ENCODE measurements at places on chromosomes 11 and 22.
A peak's percentile ranks its signal among the peaks of the same experiment; 100 is the strongest.

- DNase-seq, result peak; percentile 90
These were observed 190.7 kb upstream of the NCAM1 start for GRCh38 chr11:112770487-112770886.

DNA sequence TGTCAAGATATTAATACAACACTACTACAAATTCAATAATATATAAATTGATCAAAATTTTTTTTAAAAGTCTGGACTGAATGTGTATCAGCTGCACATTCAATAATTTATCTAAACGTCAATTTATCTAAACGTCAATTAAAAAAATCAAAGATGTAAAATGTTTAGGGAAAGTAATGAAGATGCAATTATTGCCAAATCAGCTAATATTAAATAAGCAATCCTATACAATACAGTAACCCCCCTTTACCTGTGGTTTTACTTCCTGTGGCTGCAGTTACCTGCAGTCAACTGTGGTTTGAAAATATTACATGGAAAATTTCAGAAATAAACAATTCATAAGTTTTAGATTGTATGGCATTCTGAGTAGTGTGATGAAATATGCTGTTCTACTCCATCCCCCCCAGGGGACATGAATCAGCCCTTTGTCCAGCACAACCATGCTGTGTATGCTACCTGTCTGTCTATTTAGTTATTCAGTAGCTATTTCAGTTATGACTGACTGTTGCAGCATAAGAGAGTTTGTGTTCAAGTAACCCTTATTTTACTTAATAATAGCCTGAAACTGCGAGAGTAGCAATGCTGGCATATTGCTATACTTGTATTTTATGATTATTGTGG lies 72.2 kb downstream of the CWF19L2 start:
- no peak for DNase-seq

- DNase-seq, result no peak
These were observed 3.3 kb downstream of the FAM118B start for GRCh38 chr11:126214841-126215240.

DNA sequence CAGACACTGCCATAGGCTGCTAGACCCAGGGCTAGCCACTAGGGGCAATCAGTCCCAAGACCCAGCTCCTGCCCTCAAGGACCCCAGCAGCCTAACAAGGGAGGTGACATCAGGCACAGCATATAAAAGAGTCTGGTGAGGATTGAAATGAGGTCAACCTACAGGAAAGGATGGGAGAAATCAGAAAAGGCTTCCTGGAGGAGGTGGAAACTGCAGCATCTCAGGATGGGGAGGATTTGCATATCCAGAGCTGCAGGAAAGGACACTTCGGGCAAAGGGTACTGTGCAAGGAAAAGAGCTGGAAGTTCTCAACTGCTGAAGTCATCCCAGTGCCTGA lies 2.9 kb upstream of the ARFGAP2 start:
- no peak for DNase-seq

- DNase-seq, result no peak
These were observed 6.6 kb upstream of the SNX32 start for GRCh38 chr11:65826984-65827735.

DNA sequence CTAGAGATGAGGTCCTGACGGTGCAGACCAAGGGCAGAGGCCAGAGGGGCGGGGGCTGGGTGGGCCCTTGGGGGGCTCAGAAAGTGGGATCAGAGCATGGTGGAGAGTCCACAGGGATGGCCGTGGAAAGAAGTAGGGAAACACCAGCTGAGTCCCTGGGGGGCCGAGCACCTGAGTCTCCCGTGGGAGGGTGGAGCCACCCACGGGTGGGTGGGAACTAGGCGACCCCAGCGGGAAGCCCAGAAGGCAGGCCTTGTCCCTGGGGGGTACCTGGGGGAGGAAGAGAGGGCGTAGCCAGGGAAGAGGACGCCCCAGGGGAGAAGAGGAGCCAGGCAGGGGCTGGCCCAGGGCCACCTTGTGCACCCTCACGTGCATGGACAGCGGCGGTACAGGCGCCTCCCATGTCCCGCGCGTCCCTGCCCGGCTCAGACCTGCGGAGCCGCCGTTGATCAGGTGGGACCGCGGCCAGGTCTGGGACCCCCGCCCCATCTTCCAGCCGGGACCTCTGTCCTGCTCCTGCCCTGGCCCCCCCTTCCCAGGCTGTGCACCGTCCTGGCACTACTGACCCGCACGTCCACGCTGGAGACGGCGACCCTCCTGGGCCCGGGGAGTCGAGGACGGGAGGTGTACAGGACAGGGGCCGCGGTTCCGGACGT lies 10.2 kb downstream of the CRELD2 start:
- DNase-seq, result no peak

DNA sequence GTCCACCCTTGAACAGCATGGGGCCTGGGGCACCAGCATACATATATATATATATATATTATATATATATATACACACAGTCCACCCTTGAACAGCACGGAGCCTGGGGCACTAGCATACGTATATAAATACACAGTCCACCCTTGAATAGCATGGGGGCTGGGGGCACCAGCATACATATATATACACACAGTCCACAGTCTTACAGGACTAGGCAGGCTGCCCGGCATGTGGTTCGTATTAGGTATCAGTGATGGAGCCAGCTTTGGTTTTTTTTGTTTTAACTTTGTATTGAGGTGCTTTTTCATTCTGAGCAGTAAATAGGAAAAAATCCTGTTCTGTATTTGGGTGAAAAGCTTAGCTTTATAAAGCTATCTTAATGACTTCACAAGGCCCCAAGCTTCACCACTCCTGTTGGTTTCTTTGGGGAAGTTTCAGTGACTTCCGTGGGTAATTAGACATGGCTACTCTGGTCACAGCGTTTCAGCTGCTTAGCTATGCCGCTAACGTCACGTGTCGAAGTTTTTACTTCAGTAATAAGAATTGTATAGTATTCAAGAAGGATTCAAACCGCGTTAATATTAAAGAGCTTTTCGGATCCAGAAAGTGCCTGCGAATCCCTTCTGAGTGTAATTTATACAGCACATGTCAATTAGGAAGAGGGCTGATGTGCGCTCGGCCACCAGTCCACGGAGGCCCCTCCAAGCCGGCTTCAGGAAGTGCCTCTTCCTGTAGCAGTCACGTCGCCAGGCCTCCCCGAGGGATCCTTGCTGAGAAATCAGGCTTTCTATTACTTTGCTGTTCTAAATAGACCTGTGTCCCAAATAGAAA lies 179.7 kb downstream of the TBC1D22A start:
- no peak for DNase-seq

DNA sequence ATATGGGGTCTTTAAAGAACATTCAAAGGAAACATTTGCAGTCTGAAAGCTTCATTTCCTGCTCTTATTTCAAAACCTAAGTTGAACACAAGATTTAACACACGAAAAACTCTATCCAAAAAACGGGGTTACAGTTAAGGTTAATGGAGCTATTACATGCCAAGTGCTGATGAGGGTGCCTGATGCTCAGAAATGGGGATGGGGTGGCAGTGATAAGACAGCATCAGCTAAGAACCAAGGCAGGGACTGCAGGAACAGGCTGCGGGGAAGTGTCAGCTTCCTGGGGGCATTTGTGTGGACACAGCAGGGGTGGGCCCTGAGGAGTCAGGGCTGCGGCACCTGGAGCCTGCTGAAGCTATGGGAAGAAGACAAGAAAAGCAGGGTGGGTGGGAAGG lies 12.2 kb downstream of the DGCR2 start:
- DNase-seq, result no peak

- no peak for DNase-seq
These were observed 16.5 kb downstream of the PSMD13 start for GRCh38 chr11:253160-253885.

- no peak for DNase-seq
These were observed 3.6 kb downstream of the RIN1 start for GRCh38 chr11:66332371-66333219.

GRCh38 chr22:49968831-49969661 lies 8.5 kb downstream of the PIM3 start:
- no peak for DNase-seq

- no peak for DNase-seq
These were observed 98.9 kb downstream of the ARHGAP20 start for GRCh38 chr11:110613197-110613918.

- no peak for DNase-seq
These were observed 40.6 kb upstream of the SLC37A2 start for GRCh38 chr11:125022551-125022950.

DNA sequence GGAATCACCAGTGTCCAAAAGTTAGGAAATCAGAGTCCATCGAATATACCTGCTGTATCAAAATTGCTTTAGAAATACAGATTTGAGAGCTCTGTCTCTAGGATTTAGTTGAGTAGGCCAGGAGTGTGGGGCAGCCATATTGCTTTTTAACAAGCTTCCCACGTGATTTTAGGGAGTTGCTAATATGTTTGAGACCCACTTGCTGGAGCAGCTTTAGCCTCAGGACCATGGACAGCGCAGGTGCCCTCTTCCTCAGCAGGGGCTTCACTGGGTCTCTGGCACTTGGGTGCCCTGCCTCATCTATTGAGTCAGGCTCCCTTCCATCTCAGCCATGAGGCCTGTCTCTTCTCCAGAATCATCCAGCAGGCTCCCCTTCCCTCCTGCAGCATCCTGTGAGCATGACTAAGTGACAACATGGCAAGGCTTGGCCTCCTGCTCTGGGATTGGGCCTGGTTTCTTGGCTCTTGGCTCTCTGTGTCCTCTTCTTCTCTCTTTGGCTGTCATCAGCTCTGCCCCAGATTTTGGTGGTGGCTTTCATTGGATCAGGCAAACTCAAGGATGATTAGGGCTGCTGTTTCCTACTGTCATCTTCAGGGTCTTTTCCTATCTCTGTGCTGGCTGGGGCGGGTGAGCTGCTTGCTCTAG lies 70.0 kb downstream of the SGSM1 start:
- no peak for DNase-seq

DNA sequence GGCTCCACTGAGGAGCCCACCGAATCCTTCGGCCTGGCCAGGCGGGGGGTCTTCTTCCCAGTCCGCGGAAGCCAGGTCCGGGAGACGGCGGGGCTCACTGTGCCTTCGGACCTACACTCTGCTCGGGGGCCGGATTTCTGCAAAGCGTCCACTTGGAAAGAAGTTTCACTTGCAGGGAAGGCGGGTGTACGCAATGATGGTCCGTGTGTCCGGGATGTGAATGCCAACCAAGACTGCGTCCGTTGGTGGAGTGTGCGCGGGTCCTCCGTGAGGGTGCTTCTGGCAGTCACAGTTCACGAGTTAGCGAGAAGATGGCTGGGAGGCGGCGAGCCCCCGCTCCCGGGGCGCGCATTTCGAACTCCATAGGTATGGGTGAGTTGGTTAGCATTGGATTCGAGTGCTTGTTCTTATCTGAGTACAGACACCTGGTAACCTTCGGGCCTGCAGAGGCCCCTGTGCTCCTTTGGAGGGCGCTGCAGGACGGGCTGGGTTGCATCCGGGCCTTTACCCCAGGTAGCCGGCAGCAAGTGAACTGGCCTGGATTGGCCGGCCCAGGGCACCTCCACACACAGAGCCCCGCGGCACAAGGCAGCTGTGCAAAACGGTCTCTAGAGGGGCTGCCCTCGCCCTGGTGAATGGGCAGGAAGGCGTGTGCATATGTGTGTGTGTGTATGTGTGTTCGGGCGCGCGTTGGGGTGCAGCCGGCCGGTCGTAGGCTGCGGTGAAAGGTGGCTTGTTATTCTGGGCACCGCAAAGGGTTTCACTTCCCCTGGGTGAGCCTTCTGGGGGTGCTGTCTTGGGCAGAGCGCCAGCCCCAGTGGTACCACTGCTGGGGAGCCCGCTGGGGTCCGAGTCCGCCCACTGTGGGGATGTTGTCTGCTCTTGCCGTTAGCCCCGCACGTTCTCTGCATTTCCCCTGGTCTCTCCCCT lies 13.3 kb upstream of the CYP2R1 start:
- no peak for DNase-seq

- DNase-seq, result peak; percentile 87
These were observed 5.7 kb downstream of the FTH1 start for GRCh38 chr11:61961570-61962212.

GRCh38 chr11:64841592-64842365 lies 2.7 kb downstream of the CDC42BPG start:
- DNase-seq, result no peak

GRCh38 chr11:123195188-123196059 lies at the start of gene CLMP:
CLMP (minus strand) TSS chr11:123195248; CDS start chr11:123194940, 308 bp downstream.
- DNase-seq, result no peak

GRCh38 chr22:26374391-26375026 lies 54.6 kb upstream of the ASPHD2 start:
- DNase-seq, result no peak

- DNase-seq, result no peak
These were observed 105.3 kb upstream of the KIRREL3 start for GRCh38 chr11:127105593-127106541.

DNA sequence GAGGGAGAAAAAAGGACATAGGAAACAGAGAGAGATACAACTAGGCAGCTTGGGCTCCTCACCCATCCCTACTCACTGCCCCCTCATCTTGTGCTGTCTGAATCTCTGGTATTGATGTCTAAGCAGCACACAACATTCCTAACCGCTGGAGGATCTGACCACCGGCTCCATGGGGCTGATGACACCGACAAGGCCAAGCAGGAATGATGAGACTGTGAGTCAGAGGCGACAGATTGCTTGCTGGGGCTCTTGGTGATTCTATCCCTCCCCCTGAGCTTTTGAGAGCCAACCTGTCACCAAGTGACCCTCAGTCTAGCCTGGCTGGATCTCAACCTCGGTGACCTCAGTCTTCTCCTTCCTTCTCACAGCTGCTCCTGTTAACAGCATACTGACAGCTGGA lies 13.8 kb downstream of the PAMR1 start:
- no peak for DNase-seq

DNA sequence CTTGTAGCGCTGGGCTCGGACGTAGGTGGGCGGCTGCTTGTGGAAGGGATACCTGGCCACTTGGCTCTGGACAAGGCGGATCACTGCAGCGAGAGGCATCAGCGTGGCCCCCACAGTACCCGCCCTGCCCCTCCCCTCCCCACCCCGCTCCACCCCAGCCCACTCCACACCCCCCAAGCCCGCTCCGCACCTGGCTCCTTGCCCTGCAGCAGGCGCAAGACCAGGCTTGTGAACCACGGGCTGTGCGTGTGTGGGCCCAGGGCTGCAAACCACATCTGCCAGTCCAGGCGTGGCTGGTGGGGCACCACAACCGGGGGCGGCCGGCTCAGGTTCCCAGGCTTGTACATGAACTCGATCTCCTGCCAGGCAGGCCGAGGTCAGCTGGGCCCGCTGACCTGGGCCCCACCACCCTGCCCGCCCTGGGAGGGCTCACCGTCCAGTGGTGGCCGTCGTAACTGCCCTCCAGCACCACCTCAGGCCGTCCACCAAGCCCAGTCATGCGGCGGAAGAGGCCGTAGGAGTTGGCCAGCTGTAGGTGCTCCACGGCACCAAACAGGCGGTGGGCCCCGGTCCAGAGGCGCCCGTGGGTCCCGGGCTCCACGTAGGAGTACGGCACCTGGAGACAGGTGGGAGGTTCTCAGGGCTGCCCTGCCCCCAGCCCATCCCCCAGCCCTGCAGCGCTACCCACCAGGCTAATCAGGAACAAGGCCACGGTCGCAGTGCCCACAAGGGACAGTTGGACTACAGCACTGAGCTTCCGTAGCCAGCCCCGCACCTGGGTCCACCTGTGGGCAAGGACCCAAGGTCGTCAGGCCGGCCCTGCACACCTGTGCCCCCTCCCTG lies 2.9 kb downstream of the LMF2 start:
- no peak for DNase-seq

GRCh38 chr22:29300467-29300806 lies 6.0 kb upstream of the GAS2L1 start:
- no peak for DNase-seq

GRCh38 chr22:17980638-17981051 lies 43.7 kb downstream of the MICAL3 start:
- no peak for DNase-seq

Measured in midbrain (tissue), 1 donor.